CD4-positive, CD25-positive, alpha-beta regulatory T cell (primary cell): ENCODE measurements at places on chromosomes 6 and 20.

GRCh38 chr6:149079456-149079855 is 238.1 kb upstream of the TAB2 start:
- no peak for DNase-seq

- no peak for DNase-seq
Observed at GRCh38 chr20:44350567-44350966, 4.9 kb upstream of the HNF4A start.

GRCh38 chr6:27644528-27644927 is 171.6 kb upstream of the ZNF184 start:
- no peak for DNase-seq

DNA sequence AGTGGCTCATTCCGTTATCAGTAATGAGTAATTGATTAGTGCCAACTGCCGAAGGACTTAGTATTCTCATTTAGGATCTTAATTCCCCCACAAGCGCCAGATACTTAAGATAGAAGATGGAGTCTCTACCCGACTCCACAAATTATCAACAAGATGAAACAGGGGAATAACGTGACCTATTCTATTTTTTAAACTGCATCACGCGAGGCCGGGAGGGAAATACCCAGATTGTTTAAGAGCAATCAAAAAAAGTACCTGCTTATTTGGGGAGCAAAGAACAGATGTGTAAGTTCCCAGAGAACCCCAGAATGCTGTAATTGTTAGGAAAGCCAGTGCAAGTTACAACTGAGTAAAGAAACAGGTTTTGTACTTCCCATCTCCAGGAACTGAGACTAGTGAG is 1.1 kb upstream of the MAP3K5 start:
- no peak for DNase-seq

GRCh38 chr20:20407891-20408805 is 40.2 kb downstream of the INSM1 start:
- DNase-seq: no peak
